ENCODE measurements at places on chromosomes 7 and 10.

- no peak for DNase-seq
These were observed 14.7 kb downstream of the FKBP6 start for GRCh38 chr7:73342645-73343044.

DNA sequence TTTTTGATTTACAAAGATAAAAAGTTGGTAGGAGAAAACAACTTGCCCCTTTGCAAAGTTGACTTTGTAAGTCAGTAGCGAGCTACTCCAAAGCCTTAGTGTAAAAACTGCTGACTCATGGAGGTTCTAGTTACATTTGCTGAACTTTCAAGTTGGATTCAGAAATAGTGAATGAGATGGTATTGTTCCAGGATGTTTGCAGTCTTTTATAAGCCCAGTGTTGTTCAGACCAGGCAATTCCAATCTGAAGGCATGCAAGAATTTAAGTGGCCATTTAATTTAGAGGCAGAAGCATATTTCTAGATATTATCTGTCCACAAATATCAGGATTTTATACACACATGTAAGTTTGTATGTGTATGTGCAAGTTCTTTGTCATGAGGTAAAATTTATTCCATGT, 21.6 kb downstream of the TES start:
- DNase-seq = no peak

- DNase-seq = no peak
These were observed 96.3 kb downstream of the DNAJB6 start for GRCh38 chr7:157432957-157433576.

DNA sequence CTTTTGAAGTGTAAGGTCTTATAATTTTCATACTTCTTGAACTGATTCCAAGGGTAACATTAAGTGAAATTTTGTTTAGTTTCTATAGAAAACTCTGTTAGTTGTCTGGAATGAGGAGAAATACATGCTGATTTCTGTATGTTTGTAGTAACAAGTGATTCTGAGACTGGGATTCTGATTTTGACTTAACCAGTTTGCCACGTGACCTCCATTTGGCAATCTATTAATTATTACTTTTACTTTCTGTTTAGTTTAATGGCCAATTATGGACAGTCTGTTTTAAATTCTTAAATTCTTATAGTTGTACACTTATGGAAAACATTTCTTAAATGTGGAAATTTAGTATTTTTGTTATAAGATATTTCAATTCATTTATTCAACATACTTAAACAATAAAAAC, 163.1 kb downstream of the ADK start:
- DNase-seq = no peak

DNA sequence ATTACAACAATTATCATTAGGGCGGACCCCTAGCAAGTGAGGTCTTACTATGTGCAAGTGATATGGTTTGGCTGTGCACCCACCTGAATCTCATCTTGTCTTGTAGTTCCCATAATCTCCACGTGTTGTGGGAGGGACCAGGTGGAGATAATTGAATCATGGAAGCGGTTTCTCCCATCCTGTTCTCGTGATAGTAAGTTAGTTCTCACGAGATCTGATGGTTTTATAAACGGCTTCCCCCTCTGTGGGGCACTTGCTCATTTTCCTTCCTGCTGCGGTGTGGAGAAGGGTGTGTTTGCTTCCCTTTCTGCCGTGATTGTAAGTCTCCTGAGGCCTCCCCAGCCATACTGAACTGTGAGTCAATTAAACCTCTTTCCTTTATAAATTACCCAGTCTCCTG, 96.1 kb upstream of the CDK6 start:
- no peak for DNase-seq

GRCh38 chr10:86024281-86025041, 342.1 kb downstream of the GRID1 start:
- DNase-seq = no peak
